ENCODE measurements at places on chromosomes 12 and 14.

DNA sequence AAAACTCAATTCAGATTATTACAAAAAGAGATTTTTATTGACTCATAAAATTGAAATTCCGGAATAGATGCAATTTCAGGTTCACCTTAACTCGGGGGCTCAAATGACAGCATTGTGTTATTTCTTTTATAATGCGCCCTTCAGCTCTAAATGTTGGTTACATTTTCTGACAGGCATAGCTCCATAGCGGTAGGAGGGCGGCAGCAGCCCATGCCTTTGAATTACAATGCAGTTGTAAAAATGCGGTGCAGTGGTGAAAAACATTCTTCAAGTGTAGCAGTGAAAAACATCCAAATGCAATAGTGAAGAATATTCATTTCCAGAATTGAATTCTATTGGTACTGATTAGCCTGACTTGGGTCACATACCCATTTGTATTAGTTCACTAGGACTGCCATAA is 215.3 kb upstream of the PKP2 start:
- no peak for DNase-seq

DNA sequence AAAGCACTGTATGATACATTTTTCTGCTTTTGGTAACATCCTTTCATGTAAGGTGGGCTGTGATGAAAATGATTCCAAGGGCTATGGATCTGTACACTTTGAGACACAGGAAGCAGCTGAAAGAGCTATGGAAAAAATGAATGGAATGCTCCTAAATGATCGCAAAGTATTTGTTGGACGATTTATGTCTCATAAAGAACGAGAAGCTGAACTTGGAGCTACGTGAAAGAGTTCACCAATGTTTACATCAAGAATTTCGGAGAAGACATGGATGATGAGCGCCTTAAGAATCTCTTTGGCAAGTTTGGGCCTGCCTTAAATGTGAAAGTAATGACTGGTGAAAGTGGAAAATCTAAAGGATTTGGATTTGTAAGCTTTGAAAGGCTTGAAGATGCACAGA is 22.1 kb upstream of the SRGAP1 start:
- DNase-seq = no peak

GRCh38 chr14:20499881-20500280 is 5.5 kb upstream of the RNASE10 start:
- DNase-seq = no peak

DNA sequence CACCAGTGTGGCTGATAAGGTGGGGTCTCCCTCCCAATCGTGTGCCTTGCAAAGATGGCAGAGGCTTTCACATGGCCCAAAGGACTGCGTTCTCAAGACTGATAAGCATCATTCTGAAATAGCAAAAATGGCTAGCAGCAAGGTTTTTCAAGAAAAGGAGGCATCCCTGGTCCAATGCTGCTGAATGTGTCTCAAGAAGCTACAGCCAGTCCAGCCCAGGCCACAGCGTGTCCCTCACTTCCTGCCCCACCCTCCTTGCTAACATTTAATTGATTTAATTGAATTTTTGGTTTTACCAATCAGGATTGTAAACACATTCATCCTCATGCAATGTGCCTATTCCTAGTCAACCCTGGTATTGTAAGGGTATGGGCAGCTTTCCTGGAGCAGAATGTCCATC is 55.9 kb downstream of the C14orf132 start:
- DNase-seq = no peak

All from NCI-H1694 (cell line).